Central memory CD4-positive, alpha-beta T cell (primary cell): ENCODE measurements at places on chromosomes 12 and 14.

DNA sequence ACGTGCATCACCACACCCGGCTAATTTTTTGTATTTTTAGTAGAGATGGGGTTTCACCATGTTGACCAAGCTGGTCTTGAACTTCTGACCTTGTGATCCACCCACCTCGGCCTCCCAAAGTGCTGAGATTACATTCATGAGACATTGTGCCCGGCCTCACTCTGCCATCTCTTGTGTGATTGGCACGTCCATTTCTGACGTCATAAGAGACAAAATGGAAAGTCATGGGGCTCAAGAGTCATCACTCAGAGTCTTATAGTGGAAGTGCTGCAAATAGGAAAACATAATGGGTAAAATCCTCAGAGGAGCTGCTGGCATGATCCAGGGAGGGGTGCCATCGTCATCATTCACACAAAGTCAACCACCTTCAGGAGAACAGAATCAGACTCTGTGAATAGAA lies 54.2 kb upstream of the GPATCH2L start:
- no peak for DNase-seq

DNA sequence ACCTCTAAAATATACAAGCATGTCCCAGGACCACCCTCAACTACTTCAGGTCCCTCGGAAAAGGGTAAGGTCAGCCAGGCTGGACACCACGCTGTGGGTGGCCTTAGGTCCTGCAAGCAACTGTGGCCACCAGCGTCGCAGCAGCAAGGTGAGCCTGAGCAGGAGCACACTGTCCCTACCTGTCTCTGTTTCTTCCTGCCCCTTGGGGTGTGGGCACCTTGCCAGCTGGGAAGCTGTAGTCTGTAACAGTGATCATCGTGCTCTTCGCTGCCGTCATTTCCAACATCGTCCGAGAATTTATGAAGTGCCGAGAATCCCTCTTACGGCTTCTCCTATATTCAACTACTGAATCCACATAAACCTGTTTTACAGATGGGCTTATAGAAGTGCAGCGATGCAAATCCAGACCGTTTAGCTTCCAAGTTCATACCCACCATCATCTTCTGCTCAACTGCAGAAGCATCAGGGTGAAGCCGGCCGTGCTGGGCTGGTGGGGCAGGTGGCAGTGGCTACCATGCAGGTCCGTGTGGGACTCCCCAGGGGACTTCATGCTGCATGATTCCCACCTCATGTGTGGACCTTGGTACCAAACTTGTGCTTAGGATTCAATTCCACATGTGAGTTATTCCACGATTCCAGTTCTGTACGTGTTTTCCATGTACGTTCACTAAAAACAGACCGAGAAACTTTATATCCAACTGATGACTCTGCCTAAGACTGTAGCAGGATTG lies 361.3 kb upstream of the SFSWAP start:
- DNase-seq, result no peak

- DNase-seq, result no peak
Observed at GRCh38 chr12:107594995-107595394, 90.6 kb upstream of the PWP1 start.

- no peak for DNase-seq
Observed at GRCh38 chr12:12796928-12797793, 11.7 kb downstream of the APOLD1 start.

- DNase-seq, result peak; percentile 46
Observed at GRCh38 chr14:98018628-98019027, 1221.4 kb downstream of the VRK1 start.
